ENCODE measurements at places on chromosomes 11 and 22.

- DNase-seq = no peak
These were observed 36.8 kb downstream of the NEU3 start for GRCh38 chr11:75025561-75025960.

DNA sequence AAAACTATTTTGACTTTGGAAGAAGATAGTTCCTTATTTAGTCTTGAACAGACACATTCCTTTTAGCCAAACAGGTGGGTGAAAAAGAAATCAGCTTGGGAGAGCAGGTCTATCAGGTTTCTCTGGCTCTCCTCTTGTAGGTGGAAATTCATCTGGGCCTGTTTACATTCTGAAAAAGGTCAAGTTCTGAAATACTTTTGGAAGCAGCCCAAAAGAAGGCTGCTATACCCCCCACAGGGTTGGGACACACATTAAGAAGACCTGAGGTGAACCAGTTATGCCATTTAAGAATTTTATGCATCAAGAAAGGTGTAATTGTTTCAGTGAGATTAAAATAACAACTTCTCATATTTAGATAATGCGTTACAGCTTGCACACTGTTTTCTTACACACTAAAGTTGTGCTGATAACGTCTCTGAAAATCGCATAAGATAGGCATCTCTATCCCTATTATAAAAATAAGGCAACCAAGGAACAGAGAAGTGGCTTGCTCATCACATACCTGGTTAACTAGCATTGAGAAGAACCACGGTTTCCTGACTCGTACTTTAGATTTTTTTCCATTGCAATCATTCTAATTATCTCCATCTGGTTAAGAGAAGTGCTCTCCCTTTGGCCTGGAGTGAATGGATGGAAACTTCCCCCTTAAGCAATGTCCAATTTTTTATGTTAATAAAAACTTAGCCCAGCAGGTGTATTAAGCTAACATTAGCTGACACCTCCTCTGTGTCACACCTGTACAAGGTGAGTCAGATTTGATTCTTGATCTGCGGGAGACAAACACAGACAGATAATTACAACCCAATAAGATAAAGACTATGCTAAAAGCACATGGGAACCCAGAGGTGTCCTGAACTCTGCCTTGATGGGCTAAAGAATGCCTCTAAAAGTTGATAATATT is 60.5 kb upstream of the UCP3 start:
- DNase-seq = no peak

DNA sequence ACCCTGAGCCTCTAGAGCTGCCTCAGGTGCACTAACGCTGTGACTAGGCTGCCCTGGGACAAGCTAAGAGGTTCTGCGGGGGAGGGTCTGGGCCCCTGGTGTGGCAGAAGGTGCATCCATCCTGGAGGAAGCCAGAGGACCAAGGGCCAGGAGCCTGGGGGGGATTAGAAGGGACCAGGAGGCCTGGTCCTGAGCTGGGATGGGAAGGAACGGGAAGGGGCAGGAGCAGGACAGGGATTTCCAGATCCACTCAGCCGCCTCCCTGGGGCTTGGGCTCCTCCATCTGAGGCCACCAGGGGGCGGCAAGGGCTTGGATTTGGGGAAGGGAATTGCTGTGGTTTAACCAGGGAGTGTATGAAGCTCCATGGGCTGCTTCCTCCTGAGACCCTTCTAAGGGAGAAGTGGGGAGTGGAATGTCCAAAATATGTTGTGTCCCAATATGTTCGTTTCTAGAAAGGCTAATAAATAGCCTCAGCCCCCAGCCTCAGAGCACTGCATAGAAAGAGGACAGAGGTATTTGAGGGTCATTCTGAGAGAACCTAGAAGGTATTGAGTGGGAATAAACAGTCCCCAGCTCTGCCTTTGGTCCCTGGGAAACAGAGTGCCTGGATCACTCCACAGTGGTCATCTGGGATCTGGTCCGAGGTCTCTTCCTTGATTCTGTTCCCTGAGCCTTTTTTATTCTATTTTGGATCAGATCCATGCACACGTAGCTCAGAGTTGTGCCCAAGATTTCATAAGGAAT is 17.4 kb upstream of the PRAME start:
- DNase-seq = no peak

GRCh38 chr11:89203814-89204213 is 26.1 kb downstream of the TYR start:
- DNase-seq = no peak

DNA sequence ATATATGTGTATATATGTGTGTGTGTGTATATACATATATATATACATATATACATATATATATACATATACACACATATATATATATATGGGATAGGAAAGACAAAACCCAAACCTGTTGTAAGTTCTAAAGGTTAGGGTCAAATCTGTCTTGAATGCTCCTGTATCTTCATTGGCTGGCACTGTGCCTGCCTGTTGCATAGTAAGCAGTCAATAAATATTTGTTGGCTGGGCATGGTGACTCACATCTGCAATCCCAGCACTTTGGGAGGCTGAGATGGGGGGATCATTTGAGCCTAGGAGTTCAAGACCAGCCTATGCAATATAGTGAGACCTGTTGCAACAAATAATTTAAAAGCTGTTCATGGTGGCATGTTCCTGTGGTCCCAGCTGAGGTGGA is 205.4 kb downstream of the DBX1 start:
- no peak for DNase-seq

DNA sequence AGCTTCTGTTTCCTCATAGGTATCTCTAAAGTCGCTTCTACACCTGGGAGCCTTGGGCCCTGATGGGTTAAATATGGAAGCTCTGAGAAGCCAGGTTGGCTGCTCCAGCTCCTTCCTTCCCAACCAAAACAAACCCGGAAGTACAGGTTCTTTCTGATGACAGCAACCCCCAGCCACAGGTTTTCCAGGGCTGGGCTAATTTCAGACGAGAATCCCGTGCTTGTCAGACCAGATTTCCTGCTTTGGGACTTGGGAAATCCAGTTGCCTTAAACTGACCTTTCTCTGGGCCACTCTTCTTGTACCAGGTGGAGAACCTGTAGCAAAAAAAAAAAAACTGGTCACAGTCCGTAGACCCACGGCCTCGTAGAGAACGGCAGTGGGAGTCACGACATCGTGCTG is 51.9 kb downstream of the RBX1 start:
- DNase-seq = no peak

GRCh38 chr11:16226245-16226644 is 130.1 kb downstream of the SOX6 start:
- DNase-seq = peak; percentile 55

- no peak for DNase-seq
These were observed 38.7 kb downstream of the DDI1 start for GRCh38 chr11:104075091-104075490.

- DNase-seq = no peak
These were observed 84.4 kb downstream of the PRR5L start for GRCh38 chr11:36380296-36381014.

DNA sequence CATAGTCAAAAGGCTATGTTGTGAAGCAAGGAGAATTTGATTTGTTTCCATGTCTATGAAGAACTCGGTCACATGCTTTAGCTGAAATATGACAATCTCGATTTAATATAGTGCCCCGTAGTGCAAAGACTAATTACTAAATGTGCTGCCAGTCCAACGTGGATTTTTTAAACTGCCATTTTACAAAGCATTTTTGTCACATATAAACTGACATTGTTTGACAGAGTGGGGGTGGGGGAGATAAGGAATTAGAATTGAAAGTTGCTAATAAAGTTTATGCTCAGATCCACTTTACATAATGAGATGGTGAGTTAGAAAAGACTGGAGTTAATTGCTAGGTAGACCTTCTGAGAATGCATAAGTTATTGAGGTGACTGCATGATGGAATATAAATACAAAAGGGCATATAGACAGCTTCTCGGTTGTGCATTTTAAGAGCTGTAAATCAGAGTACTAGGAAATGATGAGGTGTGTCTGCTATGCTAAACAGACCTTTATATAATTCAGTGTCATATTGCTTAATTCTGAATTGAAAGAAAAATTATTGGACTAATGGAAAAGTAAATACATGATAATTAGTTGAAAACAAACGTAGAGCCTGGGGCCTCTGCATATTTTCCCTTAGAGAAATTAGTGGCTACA is 158.9 kb upstream of the MTNR1B start:
- no peak for DNase-seq

- DNase-seq = no peak
These were observed 44.0 kb upstream of the C11orf87 start for GRCh38 chr11:109378034-109378433.

All from Right ventricle myocardium inferior (tissue), 1 donor.